ENCODE measurements at places on chromosomes 13 and 19.

DNA sequence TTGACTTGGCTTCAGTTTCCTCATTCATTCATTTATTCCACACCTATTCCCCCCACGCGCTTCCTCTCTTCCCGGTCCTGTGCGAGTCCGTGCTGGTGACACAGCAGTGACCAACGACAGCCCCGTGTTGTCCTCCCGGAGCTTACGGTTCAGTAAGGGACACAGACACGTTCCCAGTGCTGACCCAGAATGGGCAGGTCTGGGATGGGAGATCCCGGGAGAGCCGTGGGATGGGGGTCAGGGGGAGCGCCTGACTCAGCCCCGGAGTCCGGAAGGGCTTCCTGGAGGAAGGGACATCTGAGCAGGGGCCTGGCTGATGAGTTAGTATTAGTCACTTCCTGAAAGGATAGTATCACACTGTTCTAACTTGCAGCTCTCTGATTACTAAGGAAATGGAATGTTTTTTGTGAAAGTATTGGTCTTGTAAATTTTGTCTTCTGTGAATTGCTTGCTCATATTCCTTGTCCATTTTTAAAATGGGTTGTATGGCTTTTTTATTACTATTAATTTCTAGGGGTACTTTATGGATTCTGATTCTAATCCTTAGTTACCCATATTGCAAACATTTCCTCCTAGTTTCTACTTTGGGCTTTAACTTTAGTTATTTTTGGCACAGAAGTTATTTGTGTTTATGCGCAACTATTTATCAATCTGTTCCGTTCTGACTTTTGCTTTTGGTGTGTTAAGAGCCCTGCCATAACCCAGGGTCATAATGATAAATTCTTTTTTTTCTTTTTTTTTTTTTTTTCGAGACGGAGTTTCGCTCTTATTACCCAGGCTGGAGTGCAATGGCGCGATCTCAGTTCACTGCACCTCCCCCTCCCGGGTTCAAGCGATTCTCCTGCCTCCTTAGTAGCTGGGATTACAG lies 708 bp upstream of the ERCC1 start:
- DNase-seq, result peak; percentile 43

GRCh38 chr13:33191425-33192210 lies 93.9 kb downstream of the STARD13 start:
- no peak for DNase-seq

GRCh38 chr19:15299568-15300409 lies 32.5 kb downstream of the BRD4 start:
- DNase-seq, result no peak

DNA sequence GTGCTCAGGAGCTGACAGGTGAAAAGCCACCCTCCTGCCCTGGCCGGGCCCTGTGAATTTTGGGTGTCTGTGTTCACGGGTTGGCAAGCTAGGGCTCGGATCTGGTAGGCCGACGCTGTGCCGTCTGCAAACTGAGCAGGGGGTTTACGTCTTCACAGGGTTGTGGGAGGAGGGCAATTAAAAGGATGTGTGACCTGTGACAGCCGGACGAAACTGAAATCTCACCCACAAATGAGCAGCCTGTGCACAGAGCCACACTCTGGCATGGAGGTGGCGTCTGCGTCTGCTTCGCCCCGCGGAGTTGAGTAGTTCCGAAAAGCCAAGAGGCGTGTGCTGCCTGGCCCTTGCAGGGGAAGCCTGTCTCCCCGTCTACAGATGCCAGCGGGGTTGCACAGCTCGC lies 117.3 kb downstream of the KDM4B start:
- DNase-seq, result peak; percentile 16

DNA sequence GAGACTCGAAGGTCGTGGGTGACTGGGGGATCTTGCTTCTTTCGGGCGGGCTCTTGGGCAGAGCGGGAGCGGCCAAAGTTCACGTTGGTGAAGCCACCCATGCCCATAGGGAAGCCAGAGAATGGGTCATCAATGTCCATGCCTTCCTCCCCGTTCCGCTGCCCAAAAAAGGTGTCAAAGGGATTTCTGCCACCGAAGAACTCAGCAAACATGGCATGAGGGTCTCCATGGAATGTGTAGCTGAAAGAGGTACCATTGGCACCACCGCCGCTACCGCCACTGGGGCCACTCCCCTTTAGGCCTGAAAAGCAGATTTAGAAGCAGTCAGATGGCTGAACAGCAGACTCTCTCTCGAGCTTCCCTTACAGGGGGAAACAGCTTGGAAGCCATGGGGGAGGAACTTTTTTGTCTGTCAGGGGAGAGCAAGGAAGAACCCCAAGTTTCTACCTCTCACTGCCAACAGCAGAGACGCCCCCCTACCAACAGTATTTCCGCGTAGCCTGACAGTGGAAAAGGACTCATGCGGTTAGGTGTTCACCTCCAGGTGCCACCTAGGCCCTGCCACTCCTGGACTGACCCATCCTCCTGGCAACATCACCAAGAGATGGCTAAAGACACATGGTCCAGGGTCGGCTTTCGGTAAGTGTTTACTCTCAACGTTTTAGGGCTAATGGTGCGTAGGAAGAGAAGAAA lies 1.3 kb downstream of the DNAJB1 start:
- DNase-seq, result no peak

GRCh38 chr13:30308548-30308947 lies 1.2 kb upstream of the KATNAL1 start:
- DNase-seq, result no peak

DNA sequence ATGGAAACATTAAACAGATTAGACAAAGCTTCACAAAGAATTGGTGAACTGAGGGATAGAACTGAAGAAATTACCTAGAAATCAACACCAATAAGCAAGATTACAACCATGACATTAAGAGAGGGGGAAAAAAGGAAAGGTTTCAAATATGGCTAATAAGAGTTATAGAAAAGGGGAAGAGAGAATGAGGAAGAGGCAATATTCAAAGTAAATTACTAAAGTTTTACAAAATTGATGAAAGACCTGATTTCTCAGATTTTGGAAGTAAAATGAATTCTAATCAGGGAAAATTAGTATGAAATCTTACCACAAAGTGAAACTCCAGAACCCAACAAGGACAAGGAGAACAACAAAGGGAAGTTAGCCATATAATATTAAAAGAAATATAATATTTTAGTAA lies 187.4 kb downstream of the NBEA start:
- DNase-seq, result no peak

DNA sequence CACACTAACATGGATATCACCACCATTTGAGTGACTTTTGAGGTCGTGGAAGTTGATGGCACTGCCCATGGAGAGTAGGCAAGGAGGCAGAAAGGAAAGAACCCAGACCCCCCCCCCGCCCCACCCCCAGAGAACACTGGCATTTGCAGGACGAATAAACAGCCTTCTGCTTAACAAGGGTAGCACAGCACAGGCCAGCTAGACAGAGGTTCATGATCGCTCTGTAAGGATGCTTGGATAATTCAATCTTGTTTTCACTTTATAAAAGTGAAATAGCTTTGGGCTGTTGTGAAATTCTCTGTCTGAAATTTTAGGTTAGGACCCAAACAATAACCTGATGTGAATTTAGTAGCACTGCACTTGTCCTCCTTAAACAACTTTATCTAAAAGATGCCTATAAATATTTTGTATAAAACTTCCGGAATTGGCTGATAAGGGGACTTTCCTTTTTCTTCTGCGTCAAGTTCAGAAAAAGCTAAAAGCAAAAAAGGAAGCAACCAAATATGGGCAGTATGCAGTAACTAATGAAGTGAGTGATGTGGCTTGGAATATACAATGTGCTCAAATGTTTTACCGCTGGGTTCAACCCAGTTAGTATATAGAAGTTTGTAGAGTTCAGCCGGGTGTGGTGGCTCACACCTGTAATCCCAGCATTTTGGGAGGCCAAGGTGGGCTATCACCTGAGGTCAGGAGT lies 163.7 kb downstream of the SHISA2 start:
- DNase-seq, result no peak

- peak; percentile 58 for DNase-seq
Measured at GRCh38 chr19:49335071-49335783, at the start of gene CD37. Gene CD37 (plus strand): TSS chr19:49335406. CDS start chr19:49335541, 135 bp downstream.

- peak; percentile 50 for DNase-seq
Measured at GRCh38 chr13:114161644-114162532, 17.2 kb upstream of the CFAP97D2 start.

DNA sequence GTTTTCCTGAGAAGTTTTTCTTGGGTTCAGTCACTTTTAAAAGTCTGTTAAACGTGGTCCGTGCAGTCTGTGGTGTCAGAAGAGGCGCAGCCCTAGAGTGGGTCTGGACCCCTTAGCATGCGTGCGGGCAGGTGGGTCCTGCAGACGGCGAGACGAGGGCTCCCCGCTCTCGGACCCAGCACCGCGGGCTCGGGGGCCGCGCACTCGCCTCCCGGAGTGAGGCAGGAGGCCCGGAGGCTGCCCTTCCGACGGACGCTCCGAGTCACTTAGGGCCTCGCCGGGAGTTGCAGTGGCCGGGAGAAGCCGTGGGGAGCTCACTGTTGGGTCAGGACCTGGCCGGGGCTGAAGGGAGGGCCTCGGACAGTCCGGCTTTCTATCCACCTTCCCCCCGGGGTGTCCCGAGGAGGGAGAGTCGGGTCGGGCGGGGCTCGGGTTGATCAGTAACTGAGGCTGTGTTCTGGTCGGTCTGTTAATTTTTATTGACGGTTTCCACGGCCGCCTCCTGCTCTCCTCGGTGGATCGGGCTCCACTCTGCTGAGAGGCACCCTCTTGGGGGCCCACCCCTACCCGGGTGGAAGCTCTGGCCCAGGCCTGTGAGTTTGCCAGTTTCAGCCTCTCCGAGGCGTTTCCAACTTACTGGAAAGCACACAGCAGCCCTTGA lies 1.3 kb downstream of the PTBP1 start:
- DNase-seq, result no peak

DNA sequence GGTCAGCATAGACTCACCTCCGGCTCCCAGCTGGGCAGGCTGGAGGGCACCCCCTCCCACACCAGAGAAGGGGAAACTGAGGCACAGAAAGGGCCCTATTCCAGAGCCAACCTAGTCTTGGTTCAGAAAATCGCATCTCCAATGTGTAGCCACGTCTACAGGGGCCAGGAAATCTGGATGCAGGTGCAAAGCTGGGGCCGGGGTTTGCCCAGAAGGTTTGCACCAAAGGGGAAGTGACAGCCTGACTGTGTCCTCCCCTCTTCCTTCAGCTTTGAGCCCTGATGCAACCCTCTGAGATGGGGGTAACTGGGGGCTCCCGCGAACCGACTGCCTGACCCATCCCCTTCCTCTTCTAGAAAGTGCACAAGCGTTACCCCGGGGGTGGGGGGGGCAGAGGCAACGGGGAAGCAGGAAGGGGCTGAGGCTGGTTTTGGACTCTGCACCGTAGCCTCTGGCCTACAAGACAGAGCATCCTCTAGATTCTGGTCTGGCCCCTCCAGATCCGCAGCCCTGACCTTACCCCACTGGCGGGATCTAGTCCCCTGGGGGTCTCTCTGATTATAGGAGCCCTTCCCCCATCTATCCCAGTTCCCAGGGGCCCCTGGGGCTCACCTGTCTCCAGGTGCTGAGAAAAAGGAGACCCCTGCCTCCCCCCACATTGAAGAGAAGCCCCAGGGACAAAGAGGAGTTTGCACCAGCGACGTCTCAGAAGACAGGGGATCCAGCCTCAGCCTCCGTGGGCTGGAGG lies 1.1 kb upstream of the ONECUT3 start:
- DNase-seq, result no peak

GRCh38 chr13:39602614-39603366 lies at the start of gene LHFPL6:
Gene LHFPL6 (minus strand): TSS chr13:39603193.
- peak; percentile 32 for DNase-seq

GRCh38 chr13:30859326-30859725 lies 46.7 kb upstream of the MEDAG start:
- DNase-seq, result no peak

- no peak for DNase-seq
Measured at GRCh38 chr13:53152057-53152421, 123.4 kb downstream of the OLFM4 start.

- DNase-seq, result no peak
Measured at GRCh38 chr13:34816245-34816884, 125.7 kb upstream of the NBEA start.

DNA sequence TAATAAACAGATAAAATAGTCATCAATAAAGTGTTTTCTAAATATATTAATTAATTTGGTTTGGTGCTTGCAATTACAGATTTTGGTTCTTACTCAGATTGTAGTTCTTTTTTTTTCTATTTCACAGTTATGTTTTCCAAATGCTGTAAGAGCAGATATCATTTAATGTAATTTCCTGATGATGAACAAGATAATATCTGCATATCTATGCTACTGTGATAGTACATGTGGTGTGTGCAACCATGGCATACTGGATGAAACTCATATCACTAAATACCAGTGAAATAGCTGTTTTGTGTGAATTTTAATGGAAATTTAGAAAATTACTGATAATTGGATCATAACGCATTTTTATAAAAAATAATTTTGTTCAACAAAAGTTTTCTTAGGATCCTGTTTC lies 88.8 kb upstream of the MAB21L1 start:
- no peak for DNase-seq

DNA sequence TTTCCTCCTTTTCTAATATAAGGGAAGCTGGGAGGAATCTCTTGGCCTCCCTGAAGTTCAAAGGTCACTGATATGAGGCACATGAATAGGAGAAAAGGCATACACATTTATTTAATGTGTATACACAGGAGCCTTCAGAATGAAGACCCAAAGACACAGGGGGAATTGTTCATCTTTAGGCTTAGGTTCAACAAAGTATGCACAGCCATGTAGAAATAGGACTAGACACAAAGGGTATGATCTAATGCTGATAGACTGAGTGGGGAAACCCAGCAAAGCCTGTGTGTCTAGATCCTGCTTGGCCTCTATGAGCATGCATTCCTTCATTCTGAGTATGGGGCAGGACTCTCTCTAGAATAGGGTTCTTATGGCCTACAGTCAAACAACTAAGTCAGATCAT lies 177.1 kb upstream of the RFC3 start:
- no peak for DNase-seq

Measured in CD4-positive, alpha-beta T cell treated with Interleukin-4 for 1 hour (primary cell).